Activated T-cell treated with anti-CD3 and anti-CD28 coated beads for 48 hours (primary cell): ENCODE measurements at places on chromosomes 5 and 9.

DNA sequence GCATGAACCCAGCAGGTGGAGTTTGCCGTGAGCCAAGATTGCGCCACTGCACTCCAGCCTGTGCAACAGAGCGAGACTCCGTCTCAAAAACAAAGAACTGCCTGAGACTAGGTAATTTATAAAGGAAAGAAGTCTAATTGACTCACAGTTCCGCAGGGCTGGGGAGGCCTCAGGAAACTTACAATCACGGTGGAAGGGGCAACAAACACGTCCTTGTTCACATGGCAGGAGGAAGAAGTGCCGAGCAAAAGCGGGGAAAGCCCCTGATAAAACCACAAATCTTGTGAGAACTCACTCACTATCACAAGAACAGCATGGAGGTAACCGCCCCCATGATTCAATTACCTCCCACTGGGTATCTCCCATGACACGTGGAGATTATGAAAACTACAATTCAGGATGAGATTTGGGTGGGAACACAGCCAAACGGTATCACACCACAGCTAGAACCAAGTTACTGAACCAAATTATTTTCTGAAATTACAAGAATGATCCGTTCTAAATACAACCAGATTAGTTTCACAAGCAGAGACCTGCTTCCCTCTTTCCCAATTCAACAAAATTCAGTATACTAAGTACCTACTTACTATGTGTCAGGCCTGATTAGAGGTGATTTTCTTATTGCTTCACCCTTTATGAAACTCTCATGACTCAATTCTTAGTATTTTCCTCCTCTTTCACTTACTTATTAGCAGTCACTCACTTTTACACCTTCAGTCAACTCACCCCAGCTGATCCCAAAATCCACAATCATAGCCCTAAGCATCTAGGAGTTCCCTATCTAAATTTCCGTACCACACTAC, 8.4 kb downstream of the UBTD2 start:
- DNase-seq = peak; percentile 51

- no peak for DNase-seq
These were observed 2.3 kb upstream of the AK3 start for GRCh38 chr9:4743131-4743875.

GRCh38 chr9:120892748-120893610, 16.0 kb upstream of the PHF19 start:
- DNase-seq = no peak

- no peak for DNase-seq
These were observed 27.5 kb downstream of the CEL start for GRCh38 chr9:133089271-133089671.

DNA sequence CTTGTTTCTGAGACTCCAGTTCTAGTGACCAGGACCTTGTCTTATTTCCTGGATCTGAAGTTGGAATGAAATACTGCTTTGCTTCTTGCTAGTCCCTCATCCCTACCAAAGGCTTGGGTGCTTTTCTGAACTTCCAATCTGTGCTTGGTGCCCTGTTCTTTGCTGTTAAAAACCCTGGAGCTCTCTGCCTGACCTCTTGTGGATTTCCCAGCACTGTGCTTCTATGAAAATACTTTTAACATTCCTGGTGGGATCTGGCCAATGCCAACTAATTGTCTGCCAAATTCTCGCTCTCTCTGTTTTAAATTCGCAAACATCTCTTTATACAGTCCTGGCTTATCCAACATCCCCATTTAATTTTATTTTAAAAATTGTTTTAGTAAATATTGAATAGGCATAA, 26.7 kb upstream of the CSNK1G3 start:
- no peak for DNase-seq
